ENCODE measurements at places on chromosomes 16 and 17.
A peak's percentile ranks its signal among the peaks of the same experiment; 100 is the strongest.

DNA sequence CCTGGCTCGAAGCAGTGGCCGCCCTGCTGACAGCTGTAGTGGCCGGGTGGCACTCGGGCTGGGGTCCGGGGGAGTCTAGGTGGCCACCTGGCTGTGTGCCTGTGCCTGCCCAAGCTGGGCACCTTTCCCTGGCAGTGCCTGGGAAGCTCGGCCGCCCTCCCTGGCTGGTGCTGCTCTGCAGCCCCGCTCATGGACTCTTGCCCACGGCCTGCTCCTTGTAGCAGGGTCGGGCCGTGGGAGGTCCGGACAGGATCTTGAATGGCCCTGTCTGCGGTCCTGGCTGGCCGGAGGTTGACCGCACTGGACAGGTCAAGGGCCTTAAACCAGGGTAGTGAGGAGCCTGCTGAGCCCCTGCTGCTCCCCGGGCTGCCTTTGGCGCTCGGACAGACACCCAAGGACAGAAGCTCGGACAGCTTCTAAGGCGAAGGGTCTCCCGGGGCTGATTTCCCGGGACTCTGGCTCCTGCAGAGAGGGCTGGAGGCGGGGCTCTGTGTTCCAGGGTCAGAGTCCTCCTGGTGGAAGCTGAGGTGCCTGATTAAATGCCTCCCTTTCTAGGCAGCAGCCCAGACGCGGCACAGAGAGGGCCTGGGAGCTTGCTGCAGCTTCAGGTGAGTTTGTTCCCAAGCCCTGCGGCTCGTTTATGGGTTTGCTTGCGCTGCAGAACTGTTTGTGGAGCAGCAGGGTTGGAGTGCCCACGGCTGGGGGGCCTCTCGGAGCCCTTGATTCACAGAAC, 6.0 kb downstream of the CAPN15 start:
- no peak for DNase-seq

DNA sequence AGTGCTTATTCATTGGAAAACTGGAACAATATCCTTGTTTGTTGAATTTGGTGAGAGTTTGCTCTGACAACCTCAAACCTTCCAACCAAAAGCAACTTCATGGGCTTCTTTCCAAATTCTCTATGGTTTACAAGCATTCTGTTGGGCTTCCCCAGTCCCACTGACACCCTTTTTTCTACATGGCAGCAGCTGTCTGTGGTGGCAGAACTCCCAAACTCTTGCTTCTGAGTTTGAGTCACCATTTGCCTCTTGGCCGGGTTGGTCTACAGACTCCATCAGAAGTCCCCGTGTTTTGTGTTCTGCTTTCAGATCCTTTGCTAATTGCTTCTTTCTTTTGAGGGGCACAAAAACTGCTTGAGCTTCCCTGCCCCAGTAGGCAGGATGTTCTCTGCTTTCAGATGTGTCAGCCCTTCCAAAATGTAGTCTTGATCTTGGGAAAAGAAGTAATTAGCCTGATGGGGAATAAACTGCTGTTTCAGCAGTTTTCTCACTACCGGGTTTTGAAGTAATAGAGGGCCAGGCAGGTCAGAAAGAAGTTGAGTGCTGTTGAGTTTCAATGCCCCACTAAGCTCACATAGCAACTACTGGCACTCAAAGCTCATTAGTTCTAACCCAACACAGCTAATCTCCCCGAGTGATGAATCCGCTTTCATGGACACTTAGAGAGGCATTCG, 80.7 kb downstream of the HS3ST3A1 start:
- DNase-seq: peak; percentile 73

GRCh38 chr17:12731839-12732238, 57.5 kb upstream of the ARHGAP44 start:
- DNase-seq: no peak

DNA sequence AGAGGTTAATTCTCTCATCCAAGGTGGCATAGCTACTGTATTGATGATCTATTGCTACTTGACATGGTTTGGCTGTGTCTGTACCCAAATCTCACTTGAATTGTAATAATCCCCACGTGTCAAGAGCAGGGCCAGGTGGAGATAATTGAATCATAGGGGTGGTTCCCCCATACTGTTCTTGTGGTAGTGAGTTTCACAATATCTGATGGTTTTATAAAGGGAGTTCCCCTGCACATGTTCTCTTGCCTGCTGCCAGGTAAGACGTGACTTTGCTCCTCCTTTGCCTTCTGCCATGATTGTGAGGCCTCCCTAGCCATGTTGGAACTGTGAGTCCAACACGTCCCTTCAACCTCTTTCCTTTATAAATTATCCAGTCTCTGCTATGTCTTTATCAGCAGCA, 22.9 kb upstream of the CPPED1 start:
- DNase-seq: no peak

- DNase-seq: peak; percentile 68
Measured at GRCh38 chr17:78541488-78542206, 35.5 kb downstream of the DNAH17 start.

GRCh38 chr16:17177959-17178905, 292.5 kb downstream of the XYLT1 start:
- DNase-seq: peak; percentile 11

DNA sequence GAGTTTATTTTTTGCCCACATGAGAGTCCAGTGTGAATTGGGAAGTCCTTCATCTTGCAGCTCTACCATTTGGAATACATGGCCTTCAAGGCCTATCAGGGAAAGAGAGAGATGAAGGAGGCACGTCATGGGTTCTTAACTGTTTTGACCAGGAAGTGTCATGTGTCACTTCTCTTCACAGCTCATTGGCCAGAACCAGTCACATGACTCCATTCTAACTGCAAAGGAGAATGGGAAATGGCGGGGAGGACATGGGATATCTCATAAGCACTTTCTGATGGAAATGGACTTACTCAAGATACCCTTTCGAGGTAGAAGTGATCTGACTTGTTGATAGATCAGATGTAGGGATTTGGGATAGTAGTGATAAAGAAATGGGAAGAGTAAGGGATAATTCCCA, 57.9 kb upstream of the CES5A start:
- DNase-seq: no peak

- peak; percentile 12 for DNase-seq
Measured at GRCh38 chr16:529012-529575, 1.6 kb downstream of the CAPN15 start.

- no peak for DNase-seq
Measured at GRCh38 chr16:31009894-31010584, 399 bp downstream of the STX1B start.

DNA sequence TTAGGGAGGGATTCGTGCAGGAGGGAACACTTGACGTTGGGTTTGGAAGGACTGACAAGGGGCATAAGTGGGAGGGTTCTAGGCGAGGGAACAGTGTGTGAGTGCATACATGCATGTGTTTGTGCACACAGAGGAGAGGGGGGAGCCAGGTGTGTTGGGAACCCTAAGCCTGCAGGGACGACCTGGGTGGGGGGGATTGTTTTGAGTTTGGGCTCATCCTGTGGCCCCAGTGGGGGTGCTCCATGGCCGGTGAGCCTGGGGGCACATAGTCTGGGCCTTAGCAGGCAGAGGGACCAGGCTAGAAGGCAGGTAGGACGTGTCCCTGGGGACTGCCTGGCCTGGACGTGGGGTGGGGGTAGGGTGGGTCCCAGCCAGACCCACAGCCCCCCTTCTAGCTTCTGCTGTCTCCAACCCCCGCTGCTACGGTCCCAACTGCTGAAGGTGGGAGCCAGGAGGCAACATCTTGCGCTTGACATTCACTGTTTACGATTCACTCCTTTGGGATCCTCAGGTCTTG, 11.9 kb upstream of the RASD1 start:
- no peak for DNase-seq

DNA sequence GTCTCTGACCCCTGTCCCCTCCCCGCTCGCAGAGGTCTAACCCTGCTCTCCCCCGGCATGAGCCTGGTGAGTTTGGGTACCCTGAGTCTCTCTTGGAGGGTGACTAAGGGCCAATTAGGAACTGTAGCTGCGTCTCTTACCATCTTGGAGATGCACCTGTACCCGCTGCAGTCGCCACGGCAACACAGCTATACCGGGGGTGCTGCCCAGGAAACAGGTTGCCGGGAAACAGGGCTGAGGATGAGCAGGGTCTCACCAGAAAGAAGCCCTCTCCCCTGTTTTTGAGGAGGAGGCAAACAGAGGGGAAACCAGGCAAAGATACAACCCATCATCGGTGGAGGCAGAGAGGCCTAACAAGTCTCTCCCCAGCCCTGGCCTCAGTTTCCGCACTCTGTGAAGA, 140.2 kb downstream of the TMEM132E start:
- DNase-seq: no peak

GRCh38 chr17:65163990-65164495, 26.9 kb downstream of the RGS9 start:
- DNase-seq: peak; percentile 55

- peak; percentile 20 for DNase-seq
Measured at GRCh38 chr16:74073456-74073855, 223.2 kb upstream of the PSMD7 start.

GRCh38 chr17:40602445-40603443, 37.5 kb upstream of the CCR7 start:
- no peak for DNase-seq

DNA sequence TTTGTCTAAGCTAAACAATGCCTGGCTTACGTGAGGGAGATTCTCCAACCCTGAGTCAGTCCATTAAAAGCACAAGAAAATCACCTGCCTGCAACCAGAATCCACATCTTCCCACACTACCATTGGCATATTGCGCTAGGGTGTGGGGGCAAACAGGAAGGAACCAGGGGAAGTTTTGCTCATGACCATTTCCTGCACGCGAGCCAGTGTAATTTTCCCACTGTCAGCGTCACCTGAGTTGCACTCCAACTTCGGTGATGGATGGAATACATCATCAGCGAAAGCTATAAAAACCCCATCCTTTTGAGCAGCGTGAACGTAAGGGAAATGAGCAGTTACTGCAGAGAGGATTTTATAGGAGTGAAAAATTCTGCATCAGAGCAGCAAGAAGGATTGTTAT, 167.9 kb upstream of the NOL11 start:
- no peak for DNase-seq

Data from fibroblast of skin of back (primary cell).